ENCODE measurements at places on chromosomes 11 and 22.

- DNase-seq = no peak
These were observed 11.2 kb downstream of the CRYBB1 start for GRCh38 chr22:26606611-26607010.

DNA sequence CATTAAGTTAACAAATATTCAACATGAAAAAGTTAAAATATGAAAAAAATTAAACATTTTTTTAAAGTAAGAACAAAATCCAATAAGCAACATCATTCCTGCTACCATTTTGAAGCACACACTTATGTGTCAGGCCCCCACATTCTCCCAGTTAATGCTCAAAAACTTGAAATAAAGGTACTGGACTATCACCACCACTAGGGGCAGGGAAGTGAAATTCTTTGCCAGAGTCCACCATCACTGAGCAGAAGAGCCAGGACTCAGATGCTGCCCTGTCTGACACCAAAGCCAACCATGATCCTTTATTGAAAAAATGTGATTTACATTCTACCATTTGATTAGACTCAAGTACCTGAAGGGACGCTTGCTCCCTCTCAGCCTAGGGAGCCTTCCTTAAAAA lies 39.1 kb downstream of the PITPNB start:
- no peak for DNase-seq

GRCh38 chr11:123304828-123305466 lies 109.9 kb upstream of the CLMP start:
- no peak for DNase-seq

- DNase-seq = no peak
These were observed 498 bp downstream of the C2CD2L start for GRCh38 chr11:119107538-119108145.

DNA sequence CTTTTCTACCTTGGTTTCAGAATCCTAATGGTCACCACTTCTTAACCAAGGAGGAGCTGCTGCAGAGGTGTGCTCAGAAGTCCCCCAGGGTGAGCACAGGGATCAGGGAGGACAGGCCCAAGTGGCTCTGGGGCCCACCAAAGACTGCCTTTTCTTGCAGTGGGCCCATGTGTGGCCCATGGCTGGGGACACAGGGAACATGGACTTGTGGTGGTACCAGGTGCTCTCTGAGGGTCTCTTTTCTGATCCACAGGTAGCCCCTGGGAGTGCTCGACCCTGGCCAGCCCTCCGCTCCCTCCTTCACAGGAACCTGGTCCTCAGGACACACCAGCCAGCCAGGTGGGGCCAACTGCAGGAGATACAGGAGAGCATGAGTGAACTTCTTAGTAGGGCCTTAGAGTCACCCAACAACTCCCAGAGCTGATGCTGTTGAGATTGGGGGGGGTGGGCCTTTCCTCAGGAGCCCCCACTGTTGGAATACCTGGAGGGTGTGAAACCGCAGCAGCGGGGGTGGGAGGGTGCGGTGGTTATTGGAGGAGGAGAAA lies 2.0 kb downstream of the MUS81 start:
- no peak for DNase-seq

DNA sequence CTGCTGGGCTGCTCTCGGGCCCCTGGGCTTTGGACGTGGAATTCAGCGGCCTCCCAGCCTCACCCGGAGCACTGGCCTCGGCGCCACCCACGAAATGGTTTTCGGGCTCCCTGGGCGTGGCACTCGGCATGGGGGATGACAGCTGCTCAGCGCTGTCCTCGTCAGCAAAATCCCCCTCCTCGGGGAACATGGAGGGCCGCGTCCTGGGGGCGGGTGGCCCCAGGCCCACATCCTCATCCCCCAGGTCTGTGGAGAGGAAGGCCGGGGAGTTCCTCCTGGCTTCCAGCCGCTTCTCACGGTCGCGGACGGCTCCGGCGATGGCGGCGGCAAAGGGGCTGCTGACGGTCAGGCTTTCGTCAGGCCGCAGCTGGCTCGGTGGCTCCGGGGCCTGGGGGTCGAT lies 88.4 kb downstream of the CTTN start:
- no peak for DNase-seq

GRCh38 chr11:24511511-24511910 lies 14.7 kb downstream of the LUZP2 start:
- DNase-seq = no peak

DNA sequence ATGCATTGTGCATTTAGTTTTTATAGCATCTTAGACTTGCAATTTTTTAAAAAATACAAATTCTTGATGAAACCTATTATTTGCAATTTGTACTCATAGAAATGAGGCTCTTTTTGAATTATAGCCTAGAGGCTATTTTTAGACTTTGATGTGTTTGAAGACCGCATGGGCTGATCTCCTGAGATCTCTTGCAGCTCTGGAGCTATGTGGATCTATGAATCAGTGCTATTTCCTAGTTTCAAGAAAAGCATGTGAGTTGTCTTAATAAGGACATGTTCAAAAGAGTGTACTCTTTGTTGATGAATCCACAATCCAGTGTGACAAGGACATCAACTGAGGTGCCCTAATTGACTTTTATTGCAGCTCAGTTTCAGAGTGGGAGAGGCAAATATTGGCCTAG lies 620.5 kb downstream of the ETS1 start:
- no peak for DNase-seq

GRCh38 chr22:48156603-48157355 lies 1394.3 kb downstream of the TBC1D22A start:
- DNase-seq = no peak

DNA sequence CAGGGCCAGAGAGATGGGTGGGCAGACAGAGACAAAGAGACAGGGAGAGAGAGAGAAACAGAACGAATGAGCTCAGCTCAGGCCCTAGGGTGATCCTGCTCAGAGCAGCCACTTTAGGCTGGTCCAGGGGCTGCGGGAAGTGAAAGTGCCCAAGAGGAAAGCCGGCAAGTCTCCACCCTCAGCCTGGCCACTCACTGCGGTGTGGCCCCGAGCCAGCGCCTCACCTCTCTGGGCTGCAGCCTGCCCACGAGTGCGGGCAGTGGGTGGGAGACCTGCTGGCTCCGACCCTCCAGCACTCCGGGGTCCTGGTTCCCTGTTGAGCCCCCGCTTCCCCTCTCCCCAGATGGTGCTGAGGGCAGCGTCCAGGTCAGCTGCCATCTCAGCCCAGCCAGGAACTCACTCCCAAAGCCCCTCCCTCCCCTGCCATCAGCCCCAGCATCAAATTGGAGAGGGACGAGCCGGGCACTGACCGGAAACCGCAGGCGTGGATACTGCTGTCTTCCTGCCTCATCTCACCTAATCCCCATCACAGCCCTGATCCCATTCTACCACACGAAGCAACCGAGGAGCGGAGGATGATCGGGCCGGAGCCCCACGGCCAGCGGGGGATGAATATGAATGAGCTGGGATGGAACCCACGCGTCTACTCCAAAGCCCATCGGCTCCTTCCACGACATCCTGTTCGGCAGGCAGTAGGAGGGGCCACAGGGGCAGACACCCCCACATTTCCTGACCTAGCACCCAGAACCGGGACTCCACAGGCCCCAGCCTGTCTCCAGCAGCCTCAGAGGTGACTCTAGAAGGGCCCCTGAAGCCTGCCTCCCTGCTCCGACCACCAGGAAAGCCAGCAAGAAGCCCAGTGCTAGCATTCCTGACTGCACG lies 16.9 kb downstream of the ELFN2 start:
- no peak for DNase-seq

- no peak for DNase-seq
These were observed 935 bp upstream of the RTN4RL2 start for GRCh38 chr11:57459164-57460021.

DNA sequence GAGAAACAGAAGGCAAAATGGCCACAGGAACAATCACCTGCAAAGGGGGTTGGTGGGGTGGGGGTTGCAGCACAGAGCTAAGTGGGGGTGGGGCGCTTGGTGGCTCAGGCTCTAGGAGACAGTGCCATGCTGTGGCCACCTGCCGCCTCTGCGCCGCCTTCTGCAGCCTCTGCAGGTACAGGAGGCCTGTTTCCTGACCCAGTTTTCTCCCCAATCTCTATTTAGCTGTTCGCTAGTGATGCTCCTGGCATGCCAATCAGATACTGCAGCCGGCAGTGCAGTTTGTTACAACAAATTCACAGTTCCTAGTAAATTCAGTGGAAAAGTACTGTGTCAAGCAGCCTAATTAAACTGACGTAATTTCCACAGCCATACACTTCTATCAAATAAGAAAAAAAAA lies 106.4 kb downstream of the SERGEF start:
- DNase-seq = no peak

- no peak for DNase-seq
These were observed 158.7 kb upstream of the SYT13 start for GRCh38 chr11:45444796-45445195.

GRCh38 chr11:10528121-10528520 lies 12.9 kb downstream of the RNF141 start:
- no peak for DNase-seq

GRCh38 chr11:1129611-1130160 lies 28.1 kb upstream of the MUC5AC start:
- no peak for DNase-seq

GRCh38 chr22:31496735-31497146 lies 405 bp downstream of the SFI1 start:
- no peak for DNase-seq

DNA sequence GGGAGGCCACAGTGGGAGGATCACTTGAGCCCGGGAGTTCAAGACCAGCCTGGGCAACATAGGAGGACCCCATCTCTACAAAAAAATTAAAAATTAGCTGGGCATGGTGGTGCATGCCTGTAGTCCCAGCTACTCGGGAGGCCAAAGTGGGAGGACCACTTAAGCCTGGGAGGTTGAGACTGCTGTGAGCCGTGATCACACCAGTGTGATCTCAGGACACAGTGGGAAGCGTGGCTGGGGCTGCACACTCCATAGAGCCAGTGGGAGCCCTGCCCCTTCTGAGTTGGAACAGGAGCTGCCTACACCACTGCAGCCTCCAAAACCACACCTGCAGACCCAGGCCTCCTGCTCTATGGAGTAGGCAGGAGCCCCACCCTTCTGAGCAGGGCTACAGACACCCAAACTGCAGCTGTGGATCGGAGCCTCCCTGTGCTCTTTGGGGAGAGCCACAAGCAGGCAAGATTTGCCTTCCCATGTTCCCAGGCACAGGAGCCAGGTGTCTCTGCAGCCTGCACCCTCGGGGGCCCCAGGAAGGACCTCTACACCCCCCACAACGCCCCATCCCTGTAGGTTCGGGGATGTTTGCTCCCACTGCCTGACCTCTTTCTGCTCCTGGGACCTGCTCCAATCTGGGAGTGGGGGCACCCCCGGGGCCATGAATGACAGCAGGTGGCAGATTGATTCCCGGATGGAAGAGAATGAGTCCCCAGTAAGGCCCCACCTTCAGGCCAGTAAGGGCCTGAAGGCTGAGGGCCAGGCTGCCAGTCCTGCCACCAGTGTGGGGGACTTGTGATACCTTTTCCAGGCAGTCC lies 245.4 kb downstream of the BUD13 start:
- no peak for DNase-seq

GRCh38 chr22:27327981-27328721 lies 473.4 kb downstream of the MN1 start:
- DNase-seq = no peak

Measured in epithelial cell of proximal tubule (primary cell).